Hypothalamus (tissue), 51 donors: ENCODE measurements at places on chromosomes 12 and 14.

DNA sequence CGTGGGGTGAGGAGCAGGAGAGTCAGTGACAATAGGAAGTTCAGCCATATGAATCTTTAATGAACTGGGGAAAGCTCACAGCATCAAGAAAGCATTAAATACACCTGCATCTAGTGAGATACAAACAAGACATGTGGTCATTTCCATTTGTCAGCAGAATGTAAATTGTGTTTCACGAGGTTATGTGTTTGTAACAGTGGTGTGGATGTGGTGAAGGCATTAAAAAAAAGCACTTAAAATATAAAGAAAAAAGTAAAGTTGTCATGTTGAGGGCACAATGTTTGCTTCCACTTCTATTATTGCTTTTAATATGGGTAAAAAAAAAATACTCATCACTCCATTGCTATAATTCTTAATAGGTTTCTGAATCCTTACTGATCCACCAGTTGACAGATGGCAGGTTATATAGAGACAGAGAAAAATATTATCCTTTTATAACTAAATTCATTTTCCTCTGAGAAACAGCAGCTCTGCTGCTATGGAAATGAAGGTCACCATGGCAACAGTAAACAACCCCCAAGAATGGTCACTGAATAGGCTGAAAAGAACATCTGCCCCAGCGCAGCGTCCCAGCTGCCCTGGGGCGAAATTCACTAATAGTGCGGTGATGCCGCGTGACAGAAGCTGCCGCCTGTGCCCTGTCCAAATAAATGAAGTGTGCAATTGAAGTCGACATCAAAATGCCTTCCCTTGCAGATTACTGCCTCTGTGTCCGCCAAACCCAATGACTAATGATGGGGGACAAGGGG lies 226.1 kb downstream of the FOXN3 start:
- peak; percentile 36 for DNase-seq

DNA sequence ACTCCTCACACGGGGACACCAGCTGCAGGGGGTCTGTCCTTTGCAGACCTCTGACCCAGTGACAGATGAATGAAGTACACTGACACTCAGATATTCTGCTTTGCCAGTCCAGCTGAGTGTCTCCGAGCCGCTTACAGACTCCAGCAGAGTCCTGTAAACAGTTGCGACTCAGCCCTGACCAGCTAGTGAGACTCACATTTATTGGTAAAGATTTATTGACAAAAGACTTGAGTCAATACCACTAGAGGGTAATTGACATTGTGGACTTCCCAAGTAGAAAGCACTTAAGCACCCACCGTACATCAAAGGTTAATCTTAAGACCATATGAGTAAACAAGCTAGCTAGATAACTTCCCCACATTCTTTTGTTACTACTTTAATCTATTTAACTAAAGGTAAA lies 9.8 kb upstream of the FKBP4 start:
- DNase-seq = no peak

DNA sequence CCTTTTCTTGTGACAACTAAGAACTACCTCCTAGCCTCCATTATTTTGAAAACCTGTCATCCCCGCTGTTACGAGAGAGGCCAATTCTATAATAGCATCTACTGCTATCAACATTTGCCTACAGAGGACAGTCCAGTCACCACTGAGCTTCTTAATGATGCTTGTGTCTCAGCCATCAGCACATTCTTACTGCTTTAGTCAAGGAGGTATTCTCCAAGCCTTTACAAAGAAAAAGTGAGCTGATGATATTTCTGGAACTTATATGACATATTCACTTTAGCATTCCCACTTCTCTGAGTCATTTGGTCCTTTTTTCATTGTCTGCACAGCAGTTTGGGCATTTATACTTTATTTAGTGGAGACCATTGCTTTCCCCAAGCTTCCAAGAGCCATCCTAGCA lies 497.7 kb upstream of the RPL10L start:
- DNase-seq = no peak

- no peak for DNase-seq
These were observed 334.1 kb upstream of the MIS18BP1 start for GRCh38 chr14:45587142-45587541.

GRCh38 chr12:10069099-10069498 lies 29.7 kb downstream of the CLEC1A start:
- no peak for DNase-seq

GRCh38 chr12:5779401-5779800 lies 165.7 kb downstream of the ANO2 start:
- no peak for DNase-seq

DNA sequence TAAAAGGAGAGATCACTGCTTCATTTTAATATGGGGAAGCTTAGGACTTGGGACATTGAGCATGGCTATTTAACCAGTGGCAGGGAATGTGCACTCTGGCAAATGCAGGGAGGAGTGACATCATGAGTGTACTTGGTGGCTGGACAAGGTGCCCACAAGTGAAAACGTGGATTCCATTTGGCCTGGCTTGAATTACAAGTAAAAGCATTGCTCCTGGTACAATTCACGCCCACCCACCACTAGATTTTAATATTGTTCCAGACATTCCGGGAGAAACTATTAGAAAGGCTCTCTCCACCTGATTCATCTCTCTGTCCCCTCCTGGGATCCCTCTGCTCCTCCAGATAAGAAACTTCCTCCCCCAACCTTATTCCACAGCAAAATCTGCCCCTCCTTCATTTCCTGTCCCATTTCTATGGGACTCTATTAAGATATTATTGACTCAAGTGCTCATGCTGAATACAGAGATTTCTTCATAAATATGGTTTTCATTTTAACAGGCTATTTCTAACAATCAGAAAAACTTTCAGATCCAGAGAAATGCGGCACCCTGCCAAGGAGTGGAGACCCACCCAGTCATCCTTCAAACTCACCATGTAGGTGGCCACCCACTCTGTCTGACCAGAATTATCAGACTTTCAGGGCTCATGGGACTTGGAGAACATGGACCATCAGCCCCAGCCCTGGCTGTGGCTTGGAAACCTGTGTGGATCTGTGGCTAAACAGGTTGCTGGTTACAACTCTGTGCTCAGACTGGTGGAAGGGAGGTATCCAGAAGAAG lies 43.2 kb downstream of the SSPN start:
- DNase-seq = no peak

GRCh38 chr14:82778601-82779000 lies 1244.9 kb upstream of the SEL1L start:
- DNase-seq = no peak

DNA sequence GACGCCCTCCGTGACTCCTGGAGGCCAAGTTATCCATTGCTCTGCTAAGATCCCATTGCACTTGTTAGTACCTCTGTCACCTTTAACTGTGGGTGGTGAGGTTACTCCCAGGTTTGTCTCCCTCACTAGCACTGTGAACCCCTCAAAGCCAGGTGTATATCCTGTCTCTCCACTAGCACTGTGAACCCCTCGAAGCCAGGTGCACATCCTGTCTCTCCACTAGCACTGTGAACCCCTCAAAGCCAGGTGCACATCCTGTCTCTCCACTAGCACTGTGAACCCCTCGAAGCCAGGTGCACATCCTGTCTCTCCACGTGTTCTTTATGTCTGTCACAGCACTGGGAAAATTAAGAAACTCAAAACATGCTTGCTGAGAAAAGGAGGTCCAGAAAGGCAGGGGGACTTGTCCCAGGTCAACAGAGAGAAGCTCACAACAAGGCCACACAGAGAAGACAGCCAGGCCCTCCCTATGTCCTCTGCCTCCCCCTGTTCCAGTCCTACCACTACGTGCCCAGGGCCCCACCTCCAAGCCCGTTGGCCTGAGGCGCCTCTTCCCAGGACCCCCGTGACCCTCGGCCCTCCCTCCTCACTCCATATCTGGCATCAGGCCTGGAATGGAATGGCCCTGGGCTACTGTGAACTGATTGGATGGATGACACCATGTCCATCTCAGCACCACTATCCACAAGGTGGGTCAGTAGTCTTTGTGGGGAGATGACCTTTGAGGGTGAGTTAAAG lies 26.4 kb upstream of the FKBP4 start:
- no peak for DNase-seq

DNA sequence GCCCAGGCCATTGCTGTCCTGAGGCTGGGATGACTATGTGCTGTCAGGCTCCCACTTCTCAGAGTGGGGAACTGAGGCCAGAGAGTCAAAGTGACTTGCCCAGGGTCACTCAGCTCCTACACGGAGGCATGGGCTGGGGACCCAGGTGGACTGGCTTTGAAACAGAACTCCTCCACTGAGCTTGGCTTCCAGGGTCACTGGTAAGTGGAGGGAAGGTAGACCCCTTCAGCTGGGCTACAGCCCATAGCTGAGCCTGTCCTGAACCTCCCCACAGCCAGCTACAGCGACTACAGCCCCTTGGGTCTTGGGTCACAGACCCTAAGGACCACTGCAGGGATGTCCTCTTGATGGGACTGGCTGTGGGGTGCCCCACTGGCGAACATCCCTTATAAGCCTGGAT lies 40.3 kb upstream of the TRAF3 start:
- no peak for DNase-seq

- no peak for DNase-seq
These were observed 12.4 kb downstream of the CABP1 start for GRCh38 chr12:120652656-120653435.

- DNase-seq = no peak
These were observed 572 bp upstream of the RASSF8 start for GRCh38 chr12:25957793-25958427.

GRCh38 chr14:88856786-88857366 lies 32.4 kb downstream of the TTC8 start:
- no peak for DNase-seq

DNA sequence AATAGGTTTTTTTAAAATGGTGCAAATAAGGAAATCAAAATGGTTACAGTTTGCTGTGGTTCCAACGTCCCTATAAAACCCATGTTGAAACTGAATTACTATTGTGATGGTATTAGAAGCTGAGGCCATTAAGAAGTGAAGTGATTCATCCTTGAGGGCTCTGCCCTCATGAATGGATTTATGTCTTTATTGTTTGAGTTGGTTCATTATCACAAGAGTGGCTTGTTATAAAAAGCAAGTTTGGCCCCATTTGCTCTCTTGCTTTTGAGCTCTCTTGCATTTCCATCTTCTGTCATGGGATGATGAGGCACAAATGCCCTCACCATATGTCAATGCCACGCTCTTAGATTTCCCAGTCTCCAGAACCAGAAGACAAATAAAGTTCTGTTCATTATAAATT lies 62.3 kb downstream of the PRKD1 start:
- DNase-seq = no peak
